GM19239 (cell line): ENCODE measurements at places on chromosomes 5 and 9.

- DNase-seq, result no peak
These were observed 2017.7 kb upstream of the CDH6 start for GRCh38 chr5:29175774-29176173.

DNA sequence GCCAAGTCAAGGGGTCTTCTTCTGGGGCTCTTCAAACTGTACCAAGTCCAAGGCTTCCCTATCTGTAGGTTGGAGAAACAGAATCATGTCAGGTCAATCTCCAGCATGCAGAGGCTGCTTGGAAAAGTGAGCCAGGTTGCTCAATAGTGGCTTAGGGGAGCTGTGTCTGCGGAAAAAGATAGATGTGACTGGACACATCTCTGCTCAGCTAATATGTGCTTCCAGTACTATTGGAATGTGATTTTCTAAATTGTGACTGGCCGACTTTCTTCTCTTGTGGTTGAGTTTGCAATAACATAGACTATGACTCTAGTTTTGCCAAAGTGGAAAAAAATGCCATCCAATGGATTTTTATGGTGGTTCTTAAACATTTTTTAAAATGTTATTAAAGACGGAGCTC, 136.7 kb downstream of the BOD1 start:
- DNase-seq, result no peak

DNA sequence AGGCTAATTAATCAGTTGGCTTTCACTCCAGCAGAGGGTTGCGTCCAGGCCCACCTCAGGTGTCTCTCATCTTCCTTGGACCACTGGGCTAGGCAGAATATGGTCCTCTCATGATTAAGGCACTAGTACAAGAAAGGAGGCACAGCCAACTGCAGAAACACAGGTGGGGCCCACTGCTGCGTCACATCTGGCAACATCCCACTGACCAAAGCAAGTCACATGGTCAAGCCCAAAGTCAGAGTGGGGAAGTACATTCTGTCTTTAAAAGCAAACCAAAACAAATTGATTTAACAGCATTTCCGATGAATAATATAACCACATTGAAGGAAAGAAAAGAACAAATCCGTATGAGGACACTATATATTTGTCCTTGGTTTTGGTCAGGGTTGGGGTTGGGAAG, 28.0 kb upstream of the UBTD2 start:
- no peak for DNase-seq

DNA sequence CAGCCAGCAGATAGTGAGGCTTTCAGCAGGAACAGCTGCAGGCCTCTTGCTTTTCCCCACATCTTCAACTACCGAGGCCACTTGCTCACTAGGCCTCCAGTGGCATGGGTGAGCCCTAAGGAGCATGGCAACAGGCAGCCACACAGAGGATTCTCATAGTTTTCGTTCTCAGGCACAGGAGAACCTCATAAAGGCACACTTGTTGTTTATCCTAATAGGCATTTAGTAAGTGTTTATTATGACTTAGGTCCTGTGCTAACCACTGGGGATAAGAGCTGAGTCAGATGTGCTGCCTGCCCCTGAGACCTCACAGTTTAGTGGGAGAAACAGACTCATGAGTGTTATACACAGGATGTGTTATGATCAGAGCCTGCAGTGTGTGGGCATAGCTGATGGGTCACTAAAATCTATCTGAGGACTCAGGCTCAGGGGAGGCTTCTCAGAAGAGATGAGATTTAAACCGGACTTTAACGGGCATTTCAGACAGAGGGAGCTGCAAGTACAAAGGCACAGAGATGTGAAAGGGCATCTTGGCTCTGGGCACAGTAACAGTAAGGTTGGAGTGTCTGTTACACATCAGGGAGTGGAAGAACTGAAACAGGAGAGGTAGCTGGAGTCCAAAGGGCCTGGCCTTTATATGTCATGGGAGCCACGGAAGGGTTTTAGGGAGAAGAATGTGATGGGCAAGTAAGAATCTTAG, 21.0 kb upstream of the HEMGN start:
- no peak for DNase-seq

DNA sequence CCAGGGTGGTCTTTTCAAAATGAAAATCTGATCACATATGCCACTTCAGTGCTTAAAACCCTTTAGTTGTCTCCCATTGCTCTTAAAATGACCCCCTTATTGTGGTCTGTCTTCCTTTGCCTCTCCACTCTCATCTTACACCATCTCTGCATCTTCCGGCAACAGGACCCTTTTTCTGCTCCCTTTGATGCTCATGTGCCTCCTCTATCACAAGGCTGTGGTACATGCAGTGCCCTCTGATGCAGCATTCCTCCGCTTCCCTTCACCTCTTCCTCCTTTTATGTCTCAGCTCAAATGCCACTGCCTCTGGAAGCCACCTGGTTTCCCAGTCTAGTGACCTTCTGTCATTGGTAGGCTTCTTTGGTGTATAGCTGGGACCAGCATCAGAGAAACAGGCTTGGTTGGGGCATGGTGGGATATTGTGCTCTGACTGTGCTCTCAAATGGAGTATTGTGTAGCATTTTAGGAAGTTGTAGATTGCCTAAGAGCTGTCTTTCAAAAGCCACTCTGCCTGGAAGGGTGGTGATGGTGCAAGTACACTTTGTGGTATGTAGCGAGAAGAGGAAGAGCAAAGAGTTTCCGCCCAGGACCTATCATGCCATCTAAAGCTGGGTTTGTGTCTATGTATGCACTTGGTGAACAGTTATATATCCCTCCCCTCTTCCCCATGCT, 28.1 kb downstream of the ARHGAP26 start:
- no peak for DNase-seq

GRCh38 chr9:93257808-93258331, 73.9 kb downstream of the WNK2 start:
- DNase-seq, result no peak

DNA sequence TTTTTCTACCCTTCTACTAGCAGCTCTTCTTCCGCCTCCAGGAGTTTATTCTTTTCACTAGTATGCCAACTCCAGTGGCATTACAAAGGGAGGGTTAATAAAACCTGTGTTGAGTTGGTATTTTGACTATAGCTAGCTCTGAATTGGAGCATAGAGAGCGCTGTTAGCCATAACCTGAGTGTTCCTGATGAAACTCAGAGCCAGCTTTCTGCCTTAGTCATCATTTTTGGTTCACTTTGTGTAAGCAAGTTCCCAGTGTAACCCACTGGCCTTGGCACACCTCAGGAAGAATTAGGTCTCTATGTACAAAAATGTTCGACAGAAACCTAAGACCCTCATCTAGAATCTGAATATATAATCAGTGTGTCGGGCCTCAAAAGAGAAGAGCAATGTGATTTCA, 238.9 kb downstream of the NR3C1 start:
- DNase-seq, result no peak

DNA sequence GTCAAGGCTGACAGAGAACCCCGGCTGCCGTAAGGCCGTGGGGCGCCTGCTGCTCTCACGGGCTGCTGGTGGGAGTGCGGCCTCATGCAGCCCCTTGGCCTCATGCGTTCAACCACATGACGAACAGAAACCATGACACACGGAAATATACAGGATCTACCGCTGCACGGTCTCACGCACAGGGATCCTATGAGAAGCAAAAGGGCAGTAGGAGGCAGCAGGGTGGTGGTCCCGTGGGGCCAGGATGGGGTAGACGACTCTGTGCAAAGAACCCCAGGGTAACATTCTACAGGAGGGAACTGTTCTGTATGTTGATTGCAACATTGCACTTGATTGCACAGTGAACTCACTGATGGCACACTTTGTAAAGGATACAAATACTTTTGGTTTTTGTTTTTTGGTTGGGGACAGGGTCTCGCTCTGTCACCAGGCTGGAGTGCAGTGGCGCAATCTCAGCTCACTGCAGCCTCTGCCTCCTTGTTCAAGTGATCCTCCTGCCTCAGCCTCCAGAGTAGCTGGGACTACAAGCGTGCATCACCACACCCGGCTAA, 51.6 kb downstream of the NACC2 start:
- no peak for DNase-seq

DNA sequence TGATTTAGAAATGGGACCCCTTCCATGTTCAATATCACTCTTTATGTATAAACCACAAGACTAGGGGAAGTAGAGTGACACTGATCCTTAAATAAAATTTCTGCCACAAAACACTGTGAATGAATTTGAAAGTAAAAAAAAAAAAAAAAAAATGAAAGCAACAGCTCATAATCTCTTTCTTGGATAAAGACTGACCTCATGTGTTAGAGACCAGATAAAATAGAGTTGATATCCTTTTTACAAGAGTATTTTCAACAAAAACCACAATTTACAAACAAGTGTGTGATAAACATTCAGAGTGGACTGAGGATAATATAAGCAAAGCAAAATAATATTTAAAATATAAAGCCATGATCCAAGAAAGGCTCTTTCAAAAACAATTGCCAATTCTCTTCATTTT, 180.2 kb downstream of the FBXL17 start:
- DNase-seq, result no peak

GRCh38 chr5:15959370-15960164, 220.0 kb downstream of the MARCHF11 start:
- DNase-seq, result no peak

- DNase-seq, result no peak
These were observed 86.5 kb upstream of the TNFAIP8 start for GRCh38 chr5:119269061-119269944.

DNA sequence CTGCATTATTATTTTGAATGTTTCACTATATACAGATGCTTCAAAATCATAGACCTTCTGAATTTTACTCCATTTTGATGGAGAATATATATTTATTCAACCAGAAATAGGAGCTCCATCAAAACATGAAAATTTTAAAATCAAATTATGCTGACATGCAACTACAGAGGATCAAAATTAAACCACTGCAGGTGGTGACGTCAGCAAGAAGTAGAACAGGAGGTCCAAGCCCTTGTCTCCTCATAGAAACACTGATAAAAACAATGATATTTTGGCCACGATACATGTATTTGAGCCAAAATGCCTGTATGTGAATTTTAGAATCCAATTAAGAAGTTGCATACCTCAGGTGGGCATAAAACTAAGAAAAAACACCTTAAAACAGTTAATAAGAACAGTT, 236.6 kb upstream of the FBXL7 start:
- DNase-seq, result no peak

GRCh38 chr5:58362135-58362534, 97.8 kb downstream of the PLK2 start:
- no peak for DNase-seq

DNA sequence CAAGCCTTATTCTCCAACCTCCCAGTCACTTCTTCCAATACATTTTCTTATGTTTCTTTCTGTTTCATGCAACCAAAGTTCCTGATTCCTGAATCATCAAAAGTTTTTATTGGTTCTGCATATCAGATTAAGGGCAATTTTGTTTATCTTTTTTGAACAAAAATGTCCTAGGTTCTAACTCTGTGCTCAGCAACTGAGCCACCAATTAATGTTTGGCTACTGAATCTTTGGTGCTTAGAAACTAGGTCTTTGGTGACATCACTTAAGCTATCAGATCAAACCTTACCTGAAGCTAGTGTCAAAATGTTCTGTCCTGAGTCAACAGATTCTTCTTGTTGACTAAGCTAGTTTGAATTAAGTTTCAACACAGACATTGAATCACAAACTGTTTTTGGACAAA, 56.1 kb downstream of the FGF18 start:
- DNase-seq, result no peak

GRCh38 chr9:114487607-114488300, 17.5 kb downstream of the WHRN start:
- DNase-seq, result peak; percentile 51

GRCh38 chr5:1786621-1787471, 12.8 kb downstream of the MRPL36 start:
- DNase-seq, result no peak

DNA sequence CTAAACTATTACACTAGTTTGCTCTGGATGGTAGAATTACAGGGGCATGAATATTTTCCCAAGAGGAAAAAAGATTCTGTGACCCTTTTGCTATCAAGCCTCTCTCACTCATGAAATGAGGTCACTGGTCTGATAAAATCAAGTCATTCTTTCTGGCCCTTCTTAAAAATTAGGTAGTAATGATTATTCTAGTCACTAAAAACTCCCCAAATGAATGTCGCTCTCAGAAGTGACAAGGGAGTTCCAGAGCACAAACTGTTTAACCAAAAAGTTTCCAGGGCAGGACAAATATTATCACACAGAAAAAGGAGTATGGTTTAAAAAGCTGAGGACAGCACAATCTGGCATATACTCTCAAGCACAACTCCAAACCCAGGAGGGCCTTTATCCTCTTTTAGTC, 12.5 kb downstream of the ERMP1 start:
- no peak for DNase-seq

- no peak for DNase-seq
These were observed 19.4 kb downstream of the IPO11 start for GRCh38 chr5:62431735-62432620.

DNA sequence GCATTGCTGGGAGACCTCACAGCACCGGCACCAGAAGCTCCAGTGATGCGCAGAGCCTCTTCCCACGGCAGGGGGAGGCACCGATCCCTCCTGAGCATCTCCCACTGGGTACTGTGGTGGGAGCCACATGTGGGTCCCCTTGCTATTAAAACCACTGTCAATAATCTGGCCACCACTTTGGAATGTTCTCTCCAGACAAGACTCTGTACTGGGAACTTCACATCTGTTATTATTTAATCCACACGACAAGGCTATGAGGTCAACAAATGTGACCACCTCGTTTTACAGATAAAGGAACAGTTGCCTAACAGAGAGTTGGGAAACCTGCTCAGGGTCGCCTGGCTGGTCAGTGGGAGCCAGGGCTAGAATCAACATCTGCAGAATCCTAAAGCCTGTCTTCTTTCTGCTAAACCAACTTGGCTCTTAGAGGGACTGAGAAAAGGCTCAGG, 72.7 kb downstream of the EPB41L4B start:
- DNase-seq, result no peak

GRCh38 chr9:35871545-35871944, 1.3 kb upstream of the OR13J1 start:
- DNase-seq, result no peak

GRCh38 chr5:174687503-174687902, 36.9 kb upstream of the MSX2 start:
- DNase-seq, result no peak
